Upper lobe of right lung (tissue), 1 donor: ENCODE measurements at places on chromosomes 1 and 21. TPM values are rescaled to one million over a fixed set of nuclear protein-coding genes. Genes with fewer than 3 reads are reported as not detected.

GUCA2A gene
- total RNA-seq, result not detected

- no peaks in the 10 kb centered on the region for H3K27me3 ChIP-seq
- no peak overlapping the region for H3K27ac ChIP-seq
- H3K4me1 ChIP-seq, result no peaks in the 10 kb centered on the region
- DNase-seq, result no peak
Observed at GRCh38 chr1:241985787-241986186, 13.1 kb downstream of the MAP1LC3C start.

GRCh38 chr1:14996133-14997050 is 157.2 kb upstream of the TMEM51 start:
- H3K4me3 ChIP-seq, result no peak overlapping the region
- no peak overlapping the region for H3K27ac ChIP-seq
- no peaks in the 10 kb centered on the region for H3K36me3 ChIP-seq
- DNase-seq, result no peak

- no peak overlapping the region for H3K27ac ChIP-seq
- H3K4me3 ChIP-seq, result no peak overlapping the region
- H3K36me3 ChIP-seq, result no peaks in the 10 kb centered on the region
- no peaks in the 10 kb centered on the region for H3K27me3 ChIP-seq
- DNase-seq, result no peak
Observed at GRCh38 chr1:163197022-163197421, 5.7 kb downstream of the RGS5 start.

TBX19 gene
- total RNA-seq, result 3.5 TPM

DNA sequence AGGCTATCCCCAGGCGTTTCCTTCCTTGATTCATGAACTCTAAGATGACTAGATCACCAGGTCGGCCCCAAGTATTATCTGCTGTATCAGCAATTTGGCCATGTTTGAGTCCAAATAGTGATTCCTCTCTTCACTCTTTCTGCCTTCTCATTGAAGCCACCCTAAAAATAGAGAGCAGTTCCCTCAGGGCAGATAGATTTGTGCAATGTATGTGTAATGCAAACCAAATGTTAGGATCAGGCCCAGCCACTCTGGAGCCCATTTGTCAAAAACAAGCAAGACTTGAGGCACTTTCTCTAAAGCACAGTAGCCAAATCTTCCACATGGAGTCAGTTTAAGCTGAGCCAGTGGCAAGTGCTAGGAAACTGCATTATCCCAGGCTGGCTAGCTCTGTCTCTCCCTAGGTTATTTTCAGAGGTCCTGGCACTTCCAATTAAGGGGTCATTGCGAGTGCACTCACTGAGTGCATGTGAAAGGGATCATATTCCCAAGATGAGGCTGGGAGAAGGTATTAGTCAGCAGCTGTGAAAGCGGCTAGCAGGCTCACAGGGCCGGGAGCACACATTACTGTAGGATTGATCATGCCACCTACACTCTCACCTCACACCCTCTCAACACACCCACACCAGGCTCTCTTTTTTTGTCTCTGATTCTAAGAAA is 97.9 kb upstream of the RAB3GAP2 start:
- H3K27ac ChIP-seq, result no peak overlapping the region
- H3K4me3 ChIP-seq, result no peak overlapping the region
- no peaks in the 10 kb centered on the region for H3K4me1 ChIP-seq
- no peak for DNase-seq

- H3K36me3 ChIP-seq, result no peaks in the 10 kb centered on the region
- H3K4me1 ChIP-seq, result peaks cover 15% of the 10 kb centered on the region
- no peak for DNase-seq
- H3K4me3 ChIP-seq, result peak overlapping the region; percentile 69
- H3K27me3 ChIP-seq, result no peaks in the 10 kb centered on the region
Observed at GRCh38 chr1:174800216-174800851, 199.4 kb upstream of the CACYBP start.

GRCh38 chr1:8427493-8427892 is 109.6 kb downstream of the SLC45A1 start:
- peak overlapping the region; percentile 58 for H3K27ac ChIP-seq
- H3K27me3 ChIP-seq, result no peaks in the 10 kb centered on the region
- H3K4me1 ChIP-seq, result peaks cover 42% of the 10 kb centered on the region
- no peaks in the 10 kb centered on the region for H3K36me3 ChIP-seq

SPATA46 gene
- total RNA-seq, result not detected

LHX8 gene
- not detected for total RNA-seq

DNA sequence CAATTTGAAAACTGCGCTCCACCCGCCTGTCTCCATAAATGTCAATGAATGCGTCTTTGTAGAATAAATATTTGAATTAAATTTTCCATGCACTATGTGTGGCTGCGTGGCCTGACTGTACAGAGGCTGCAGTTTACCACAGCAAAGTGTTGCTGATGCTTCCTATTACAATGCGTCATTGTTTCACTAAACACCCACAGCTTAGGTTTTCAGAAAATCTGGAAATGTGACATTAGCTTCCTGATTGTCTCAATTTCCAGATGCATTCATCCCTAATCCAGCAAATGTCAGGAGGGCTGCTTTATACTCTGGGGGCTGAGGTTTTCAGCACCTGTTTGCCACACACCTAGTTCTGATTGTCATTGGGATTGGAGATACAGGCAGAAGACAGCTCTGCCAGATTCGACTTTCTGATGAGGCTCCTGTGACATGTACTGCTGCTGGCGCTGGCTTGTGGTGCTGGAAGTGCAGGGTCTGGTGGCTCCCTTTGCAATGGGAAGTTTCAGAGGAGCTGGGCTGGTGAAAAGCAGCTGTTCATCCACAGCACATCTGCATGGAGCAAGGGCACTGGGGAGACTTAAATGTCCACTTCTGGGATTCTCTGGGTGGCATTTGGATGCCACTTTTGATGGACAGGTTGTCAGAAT is 40.0 kb downstream of the URB2 start:
- no peak overlapping the region for H3K27ac ChIP-seq
- H3K4me3 ChIP-seq, result no peak overlapping the region
- H3K4me1 ChIP-seq, result peaks cover 5% of the 10 kb centered on the region
- no peaks in the 10 kb centered on the region for H3K36me3 ChIP-seq

DNASE2B gene
- total RNA-seq, result 21.7 TPM

DNA sequence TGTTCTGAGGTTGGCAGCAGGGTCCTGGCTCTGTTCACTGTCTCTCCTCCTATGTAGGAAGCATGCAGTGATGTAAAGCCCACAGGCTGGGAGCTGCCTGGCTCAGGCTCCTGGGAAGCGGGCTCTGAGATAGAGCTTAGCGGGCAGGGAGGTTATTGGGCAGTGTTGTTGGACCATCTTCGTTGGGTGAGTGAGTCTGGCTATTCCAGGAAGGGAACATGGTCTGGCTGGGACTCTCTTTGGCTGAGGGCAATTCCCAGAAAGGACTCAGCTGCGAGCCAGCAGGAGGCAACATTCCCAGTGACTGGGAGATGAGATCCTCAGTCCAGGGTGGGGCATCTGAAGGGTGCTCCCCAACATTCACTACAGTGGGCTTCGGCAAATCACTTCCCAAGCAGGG is 96.2 kb downstream of the CCDC185 start:
- no peak overlapping the region for H3K27ac ChIP-seq
- H3K36me3 ChIP-seq, result no peaks in the 10 kb centered on the region
- DNase-seq, result no peak
- no peaks in the 10 kb centered on the region for H3K4me1 ChIP-seq
- H3K4me3 ChIP-seq, result no peak overlapping the region
- H3K27me3 ChIP-seq, result no peaks in the 10 kb centered on the region

DNA sequence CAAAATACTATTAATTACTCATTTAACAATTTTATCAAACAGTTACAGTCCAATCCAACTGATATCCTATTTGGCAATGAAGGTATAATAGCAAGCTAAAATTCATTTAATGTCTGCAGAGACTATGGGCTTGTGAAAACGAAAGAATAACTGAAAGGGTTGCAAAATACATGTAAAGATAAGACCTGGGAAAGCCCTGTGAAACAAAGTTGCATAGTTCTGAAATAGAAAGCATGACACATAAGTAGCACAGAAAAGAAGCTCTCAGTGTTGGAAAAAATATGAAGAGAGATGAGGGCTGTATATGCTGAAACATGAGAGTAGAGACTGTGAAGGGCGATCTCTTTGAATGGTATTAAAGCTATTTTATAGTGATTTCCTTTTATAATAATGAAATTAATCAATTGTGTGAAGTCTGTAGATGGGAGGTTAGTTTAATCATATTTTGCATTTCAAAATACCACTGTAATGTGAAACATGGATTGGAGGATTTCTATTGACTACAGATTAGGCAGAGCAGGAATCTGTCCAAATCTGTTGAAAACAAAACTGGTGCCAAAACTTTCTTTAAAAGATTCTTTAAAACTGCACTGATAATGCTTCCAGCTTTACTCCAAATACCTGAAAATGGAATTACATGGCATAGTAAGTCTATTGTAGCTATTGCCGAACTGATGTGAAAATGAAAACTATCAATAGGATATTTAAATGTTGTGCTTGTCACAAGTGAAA is 1518.9 kb upstream of the B3GALT2 start:
- H3K4me3 ChIP-seq, result no peak overlapping the region
- no peaks in the 10 kb centered on the region for H3K27me3 ChIP-seq
- H3K27ac ChIP-seq, result no peak overlapping the region
- no peak for DNase-seq
- no peaks in the 10 kb centered on the region for H3K36me3 ChIP-seq

DNA sequence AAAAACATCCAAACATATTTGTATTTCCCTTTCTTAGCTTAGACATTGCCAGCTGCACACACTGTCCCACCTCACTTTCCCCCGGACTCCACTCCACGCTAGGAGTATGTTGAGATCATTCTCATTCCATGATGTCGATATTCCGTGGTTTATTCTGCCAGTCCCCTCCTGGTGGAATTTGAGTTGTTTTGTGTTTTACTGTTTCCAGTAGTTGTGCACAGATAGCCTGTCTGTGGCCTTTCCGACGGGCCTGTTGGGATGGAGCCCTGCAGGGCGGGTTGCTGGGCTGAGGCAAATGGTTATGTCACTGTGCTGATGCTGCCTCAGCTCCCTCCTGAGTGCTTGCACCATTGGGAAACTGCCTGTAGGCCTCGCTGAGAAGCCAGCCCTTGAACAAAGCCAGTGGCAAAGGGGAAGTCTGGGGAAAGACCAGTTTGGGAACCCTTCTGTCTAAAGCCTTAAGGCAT is 12.8 kb downstream of the TRAPPC10 start:
- no peaks in the 10 kb centered on the region for H3K27me3 ChIP-seq
- H3K4me1 ChIP-seq, result peaks cover 42% of the 10 kb centered on the region
- H3K36me3 ChIP-seq, result no peaks in the 10 kb centered on the region
- DNase-seq, result no peak
- no peak overlapping the region for H3K4me3 ChIP-seq

DNA sequence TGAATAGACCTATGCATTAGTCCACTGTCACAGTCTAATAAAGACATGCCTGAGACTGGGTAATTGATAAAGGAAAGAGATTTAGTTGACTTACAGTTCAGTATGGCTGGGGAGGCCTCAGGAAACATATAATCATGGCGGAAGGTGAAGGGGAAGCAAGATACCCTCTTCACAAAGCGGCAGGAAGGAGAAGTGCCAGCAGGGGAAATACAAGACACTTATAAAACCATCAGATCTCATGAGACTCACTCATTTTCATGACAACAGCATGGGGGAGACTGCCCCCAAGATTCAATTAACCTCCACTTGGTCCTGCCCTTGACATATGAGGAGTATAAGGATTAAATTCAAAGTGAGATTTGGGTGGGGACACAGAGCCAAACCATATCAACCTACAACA is 59.4 kb downstream of the CAPN9 start:
- H3K27me3 ChIP-seq, result no peaks in the 10 kb centered on the region
- H3K4me3 ChIP-seq, result no peak overlapping the region
- no peaks in the 10 kb centered on the region for H3K4me1 ChIP-seq
- no peak for DNase-seq

GRCh38 chr1:187415065-187415464 is 586.3 kb downstream of the PLA2G4A start:
- H3K27ac ChIP-seq, result no peak overlapping the region
- no peak for DNase-seq
- no peaks in the 10 kb centered on the region for H3K27me3 ChIP-seq
- no peak overlapping the region for H3K4me3 ChIP-seq

CORT gene
- not detected for total RNA-seq

GRCh38 chr1:28512058-28512611 is 6.3 kb downstream of the RCC1 start:
- no peaks in the 10 kb centered on the region for H3K27me3 ChIP-seq
- peaks cover 80% of the 10 kb centered on the region for H3K36me3 ChIP-seq
- H3K27ac ChIP-seq, result no peak overlapping the region
- H3K4me1 ChIP-seq, result peaks cover 38% of the 10 kb centered on the region
- no peak overlapping the region for H3K4me3 ChIP-seq

SLAMF7 gene
- 9.2 TPM for total RNA-seq

- peak overlapping the region; percentile 1 for H3K4me3 ChIP-seq
- H3K27me3 ChIP-seq, result no peaks in the 10 kb centered on the region
- no peak for DNase-seq
- H3K4me1 ChIP-seq, result peaks cover 70% of the 10 kb centered on the region
- H3K27ac ChIP-seq, result peak overlapping the region; percentile 80
- no peaks in the 10 kb centered on the region for H3K36me3 ChIP-seq
Observed at GRCh38 chr1:27436204-27437159, 44.1 kb downstream of the GPR3 start.

DNA sequence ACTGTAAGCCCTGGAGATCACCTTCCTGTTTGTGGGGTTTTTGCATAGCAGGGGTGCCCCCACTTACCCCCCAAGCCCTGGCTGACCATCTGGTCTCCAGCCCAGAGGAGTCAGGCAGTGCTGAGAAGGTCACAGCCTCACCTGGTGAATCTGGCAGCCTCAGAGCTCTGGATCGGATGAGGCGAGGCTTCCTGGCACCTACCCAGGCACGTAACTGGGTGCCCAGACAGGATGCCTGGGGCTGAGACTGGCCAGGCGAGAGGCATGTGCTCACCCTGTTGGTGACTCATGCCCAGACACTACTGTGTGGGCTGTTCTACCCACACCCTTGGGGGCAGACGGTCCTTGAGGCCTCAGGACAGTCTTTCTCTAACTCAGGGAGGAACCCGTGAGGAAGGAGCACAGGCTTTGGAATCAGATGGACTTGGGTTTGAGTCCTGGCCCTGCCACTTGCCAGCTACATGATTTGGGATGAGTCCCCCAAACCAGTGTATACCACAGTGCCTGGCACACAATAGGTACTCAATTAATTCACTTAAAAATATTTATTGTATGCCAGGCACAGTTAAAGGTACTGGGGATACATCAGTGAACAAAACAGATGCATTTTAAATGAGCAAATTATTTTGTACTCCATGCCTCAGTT is 15.1 kb upstream of the PADI3 start:
- no peaks in the 10 kb centered on the region for H3K27me3 ChIP-seq
- H3K36me3 ChIP-seq, result no peaks in the 10 kb centered on the region
- H3K4me3 ChIP-seq, result no peak overlapping the region
- no peak overlapping the region for H3K27ac ChIP-seq
- DNase-seq, result peak; percentile 85
- H3K4me1 ChIP-seq, result no peaks in the 10 kb centered on the region

CRYZ gene
- 48.3 TPM for total RNA-seq

NCAM2 gene
- 15.9 TPM for total RNA-seq

DNA sequence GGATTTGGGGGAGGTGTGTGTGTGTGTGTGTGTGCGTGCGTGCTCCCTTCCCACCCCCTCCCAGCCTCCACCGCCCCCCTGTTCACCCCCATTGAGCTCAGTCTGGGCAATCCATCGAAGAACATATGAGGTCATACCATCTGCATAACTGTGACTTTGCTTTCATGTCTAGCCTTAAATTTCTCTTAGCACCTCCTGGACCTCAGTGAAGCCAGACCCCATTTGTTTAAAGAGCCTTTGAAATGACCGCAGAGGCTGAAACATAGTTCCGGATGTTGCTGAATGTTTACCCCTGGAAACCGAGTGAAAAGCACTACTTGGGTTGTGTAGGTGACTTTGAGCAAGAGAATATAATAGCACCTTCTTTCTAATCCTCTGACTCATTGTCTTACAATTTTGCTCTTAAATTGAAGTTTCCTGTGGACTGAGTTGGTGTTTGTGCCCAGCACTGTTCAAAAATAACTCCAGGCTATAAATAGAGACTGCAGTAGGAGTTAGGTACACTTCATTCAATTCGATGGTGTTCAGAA is 75.4 kb downstream of the UBE4B start:
- H3K36me3 ChIP-seq, result peaks cover 58% of the 10 kb centered on the region
- no peak overlapping the region for H3K27ac ChIP-seq
- H3K27me3 ChIP-seq, result no peaks in the 10 kb centered on the region
- no peak for DNase-seq
- no peak overlapping the region for H3K4me3 ChIP-seq
